ENCODE measurements at places on chromosomes 7 and 10. TPM values are rescaled to one million over a fixed set of nuclear protein-coding genes. Genes with fewer than 3 reads are reported as not detected.

The TMEM236 gene
- 0.06 TPM for total RNA-seq

The PCDH15 gene
- not detected for total RNA-seq

The GPR26 gene
- total RNA-seq, result not detected

The LCOR gene
- total RNA-seq, result 13.1 TPM

The PTPRN2 gene
- 0.15 TPM for total RNA-seq

The TECPR1 gene
- total RNA-seq, result 11.5 TPM

The TTYH3 gene
- 59.3 TPM for total RNA-seq

The ANKRD1 gene
- total RNA-seq, result 4.9 TPM

The NOS3 gene
- 9.2 TPM for total RNA-seq

The CFTR gene
- 0.70 TPM for total RNA-seq

The KBTBD2 gene
- total RNA-seq, result 9.3 TPM

The SGPL1 gene
- 37.0 TPM for total RNA-seq

The AKR1C8 gene
- 7.8 TPM for total RNA-seq

The LBX1 gene
- not detected for total RNA-seq

The AGMO gene
- 38.2 TPM for total RNA-seq

The ZNF394 gene
- 9.5 TPM for total RNA-seq

The PIK3CG gene
- total RNA-seq, result 0.73 TPM

The VSTM4 gene
- 2.2 TPM for total RNA-seq

The ATE1 gene
- total RNA-seq, result 21.6 TPM

The MMP21 gene
- total RNA-seq, result 0.10 TPM
